ENCODE measurements at places on chromosomes 6 and 20.
A peak's percentile ranks its signal among the peaks of the same experiment; 100 is the strongest.

DNA sequence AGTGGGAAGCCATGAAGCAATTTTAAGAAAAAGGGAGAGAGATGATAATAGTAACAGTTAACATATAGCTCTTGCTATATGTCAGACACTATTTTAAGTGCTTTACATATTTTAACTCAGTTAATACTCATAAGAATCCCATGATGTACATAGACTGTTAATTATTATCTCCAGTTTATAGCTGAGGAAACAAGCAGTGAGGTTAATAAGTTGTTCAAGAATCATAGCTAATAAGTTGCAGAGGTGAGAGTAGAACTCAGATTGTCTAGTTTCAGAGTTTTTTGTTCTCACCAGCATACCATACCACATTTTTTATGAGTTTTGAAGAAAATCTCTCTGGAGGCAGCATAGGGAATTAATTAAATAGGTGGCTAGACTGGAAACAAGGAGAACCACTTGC lies 144.6 kb upstream of the MMS22L start:
- DNase-seq, result no peak

GRCh38 chr20:63406011-63406410 lies 44.9 kb upstream of the CHRNA4 start:
- DNase-seq, result no peak

DNA sequence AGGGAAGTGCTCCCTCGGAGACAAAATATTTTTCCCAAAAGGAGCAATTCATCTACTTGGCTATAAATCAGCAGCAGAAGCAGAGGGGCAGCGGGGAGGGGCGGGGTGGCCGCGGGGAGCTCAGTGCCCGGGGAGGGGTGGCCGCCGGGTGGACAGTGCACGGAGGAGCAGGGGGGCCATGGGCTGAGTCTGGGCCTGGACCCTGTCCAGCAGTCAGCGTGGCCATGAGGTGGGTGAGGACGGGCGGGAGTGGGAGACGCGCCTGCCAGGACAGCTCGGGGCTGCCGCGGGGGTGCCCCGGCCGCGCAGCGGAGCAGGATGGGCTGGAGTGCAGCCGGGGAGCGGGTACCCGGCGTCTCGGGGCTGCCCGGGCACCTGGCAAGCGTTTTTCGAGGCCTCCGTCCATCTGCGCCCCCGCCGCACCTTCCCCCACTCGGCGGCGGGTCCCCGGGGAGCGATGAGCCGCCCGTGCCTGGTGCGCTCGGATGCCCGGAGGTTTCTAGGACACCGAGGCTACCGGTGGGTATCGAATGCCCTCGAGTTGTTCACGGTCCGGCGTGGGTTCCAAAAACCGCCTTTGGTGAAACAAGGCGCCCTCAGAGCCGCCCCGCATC lies 229.5 kb downstream of the THBS2 start:
- no peak for DNase-seq

GRCh38 chr6:5896476-5897200 lies 110.1 kb downstream of the NRN1 start:
- DNase-seq, result no peak

DNA sequence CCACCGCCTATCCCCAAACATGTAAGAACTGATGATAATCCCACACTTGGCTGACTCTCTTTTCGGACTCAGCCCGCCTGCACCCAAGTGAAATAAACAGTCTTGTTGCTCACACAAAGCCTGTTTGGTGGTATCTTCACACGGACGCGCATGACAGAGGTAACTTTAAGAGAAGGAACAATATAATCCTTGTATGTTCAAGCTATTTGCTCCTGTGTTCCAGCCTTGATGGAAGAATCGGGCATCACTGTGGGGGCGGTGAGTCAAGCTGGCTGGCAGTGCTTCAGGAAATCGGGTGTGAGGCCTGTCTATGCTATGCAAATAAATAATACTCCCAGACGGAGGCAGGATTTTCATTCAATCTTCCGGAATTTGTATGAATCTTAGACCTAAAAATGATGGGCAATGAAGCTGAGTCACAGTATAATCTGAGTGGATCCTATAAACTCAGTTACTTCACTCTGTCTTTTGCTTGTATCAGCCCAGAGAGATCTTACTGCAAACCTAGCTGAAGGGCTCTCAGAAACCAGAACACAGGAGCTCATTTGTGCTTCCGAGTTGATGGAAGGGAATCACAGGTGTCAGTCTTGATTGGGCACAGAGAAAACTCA lies 45.2 kb upstream of the NT5E start:
- DNase-seq, result no peak

DNA sequence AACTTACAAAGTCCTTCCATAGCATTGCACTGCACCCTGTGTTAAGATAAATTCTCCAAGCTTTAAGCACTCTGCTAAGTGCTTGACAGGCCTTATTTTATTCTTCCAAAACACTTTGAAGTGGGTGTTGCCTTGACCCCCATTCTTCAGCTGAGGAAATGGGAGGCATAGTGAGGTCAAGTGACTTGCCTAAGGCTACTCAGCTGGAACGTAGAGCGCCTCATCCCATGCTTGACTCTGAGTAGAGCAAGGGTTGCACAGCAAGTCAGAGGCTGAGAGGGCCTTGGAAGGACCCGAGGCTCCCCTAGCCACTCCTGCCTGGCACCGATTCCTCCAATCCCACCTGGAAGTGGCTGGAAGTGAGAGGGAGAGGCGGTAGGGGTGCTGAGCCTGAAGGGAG lies 19.6 kb upstream of the CSNK2A1 start:
- no peak for DNase-seq

DNA sequence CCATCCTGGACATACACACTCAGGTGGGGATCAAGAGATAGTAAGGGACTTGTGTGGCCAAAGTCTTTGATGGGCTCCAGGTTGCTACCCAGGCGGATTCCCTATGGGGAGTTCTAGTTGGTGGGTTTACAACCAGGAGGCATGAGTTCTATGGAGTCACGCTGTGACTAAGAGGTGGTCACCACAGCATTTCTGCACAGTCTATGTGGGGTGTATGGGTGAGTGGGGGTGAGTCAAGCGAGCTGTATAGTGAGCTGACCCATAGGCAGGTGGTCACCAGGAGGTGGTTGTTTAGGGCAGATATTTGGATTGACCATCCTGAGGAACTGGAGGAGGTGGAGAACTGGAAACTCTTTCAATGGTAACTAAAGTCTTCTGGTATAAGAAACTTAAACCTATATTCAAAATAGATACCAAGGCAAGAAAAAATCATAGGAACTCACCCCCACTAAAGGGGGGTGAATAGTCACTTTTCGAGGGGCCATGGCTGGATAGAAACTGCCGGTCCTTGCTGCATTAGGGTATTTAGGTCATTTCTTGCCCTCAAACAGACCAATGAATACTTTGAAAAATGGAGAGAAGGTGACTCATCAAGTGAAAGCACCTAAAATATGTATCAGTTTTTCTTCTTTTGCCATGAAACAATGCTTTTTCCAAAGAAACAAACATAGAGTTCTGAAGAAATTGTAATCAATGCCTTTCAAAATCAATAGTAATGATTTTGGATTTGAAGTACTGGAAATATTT lies 84.3 kb upstream of the NRN1 start:
- DNase-seq, result no peak

GRCh38 chr6:148116001-148116400 lies 226.6 kb upstream of the SASH1 start:
- no peak for DNase-seq

- no peak for DNase-seq
Measured at GRCh38 chr6:75393806-75394205, 99.8 kb downstream of the FILIP1 start.

DNA sequence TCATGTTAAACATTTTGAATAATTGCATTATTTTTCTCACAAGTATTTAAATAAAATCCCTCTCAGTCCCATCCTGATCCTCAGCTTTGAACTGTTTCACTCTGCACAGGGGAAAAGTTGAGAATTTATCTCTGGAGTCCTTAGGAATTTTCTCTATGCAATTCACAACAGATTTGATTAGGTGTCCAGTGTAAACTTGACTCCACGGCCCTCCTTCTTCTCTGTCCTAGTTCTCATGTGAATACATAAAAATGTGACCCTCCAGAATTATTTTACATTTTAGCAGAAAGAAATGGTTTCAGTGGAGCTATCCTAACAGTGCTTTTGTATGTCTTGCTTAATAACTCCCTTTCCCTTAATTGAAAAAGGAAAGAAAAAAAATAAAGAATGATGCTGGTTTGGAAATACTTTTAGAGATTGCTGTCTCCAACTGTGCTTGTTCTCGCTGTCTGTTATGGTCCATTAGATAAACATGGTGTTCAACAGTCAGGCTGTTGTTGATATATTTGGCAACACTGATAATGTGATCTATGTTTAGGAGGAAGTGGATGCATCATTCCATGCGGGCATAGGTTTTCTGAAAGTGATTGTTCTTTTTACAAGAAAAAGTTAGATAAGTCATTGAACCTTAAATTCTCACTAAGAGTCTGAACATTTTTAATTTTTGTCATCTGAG lies 599.4 kb upstream of the CITED2 start:
- DNase-seq, result no peak

DNA sequence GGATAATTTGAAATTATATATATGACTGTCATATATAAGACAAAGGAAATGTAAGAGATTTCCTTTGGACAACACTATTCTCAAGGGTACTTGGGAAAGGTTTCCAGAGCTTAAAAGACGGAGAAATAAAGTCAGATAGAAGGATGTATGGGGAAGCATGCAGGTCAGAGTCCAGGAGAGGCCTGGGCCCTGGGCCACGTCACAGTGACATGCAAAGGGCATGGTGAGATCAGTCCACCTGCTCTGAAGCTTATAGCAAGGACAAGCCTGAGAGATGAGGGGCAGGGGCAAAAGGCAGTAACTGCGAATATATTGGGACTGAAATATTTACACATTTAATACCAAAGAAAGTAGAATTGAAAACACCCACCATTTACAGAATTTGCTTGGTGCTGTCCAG lies 24.6 kb upstream of the GMDS start:
- DNase-seq, result no peak

GRCh38 chr20:20677186-20677585 lies 35.3 kb downstream of the RALGAPA2 start:
- no peak for DNase-seq

DNA sequence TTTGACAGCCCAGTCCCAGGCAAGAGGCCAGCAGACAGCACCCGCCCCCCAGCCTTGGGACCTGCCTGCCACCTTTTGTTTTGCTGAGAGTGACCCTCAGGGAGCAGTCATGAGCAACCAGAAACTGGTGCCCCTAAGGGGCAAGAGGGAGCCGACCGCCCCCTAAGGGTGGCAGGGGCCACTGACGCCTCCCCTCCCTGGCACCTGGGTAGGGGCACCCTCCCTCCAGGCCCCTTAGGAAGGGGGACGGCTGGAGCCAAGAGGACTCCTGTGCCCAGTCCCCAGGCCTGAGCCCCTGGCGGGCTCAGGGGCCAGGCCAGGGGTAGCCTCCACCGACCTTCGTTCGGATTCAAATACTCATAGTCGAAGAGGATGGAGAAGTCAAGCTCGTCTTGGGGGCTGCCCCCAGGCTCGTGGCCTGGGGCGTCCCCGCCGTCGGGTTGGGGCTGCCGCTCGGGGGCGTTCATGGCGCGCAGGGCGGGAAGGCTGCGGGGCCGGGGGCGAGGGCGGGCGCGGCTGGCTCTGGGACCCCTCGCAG lies 417 bp downstream of the NFATC2 start:
- DNase-seq, result peak; percentile 44

- no peak for DNase-seq
Measured at GRCh38 chr6:109055771-109056235, 38.8 kb downstream of the SESN1 start.

- DNase-seq, result no peak
Measured at GRCh38 chr6:85135376-85136094, 314.3 kb upstream of the NT5E start.

DNA sequence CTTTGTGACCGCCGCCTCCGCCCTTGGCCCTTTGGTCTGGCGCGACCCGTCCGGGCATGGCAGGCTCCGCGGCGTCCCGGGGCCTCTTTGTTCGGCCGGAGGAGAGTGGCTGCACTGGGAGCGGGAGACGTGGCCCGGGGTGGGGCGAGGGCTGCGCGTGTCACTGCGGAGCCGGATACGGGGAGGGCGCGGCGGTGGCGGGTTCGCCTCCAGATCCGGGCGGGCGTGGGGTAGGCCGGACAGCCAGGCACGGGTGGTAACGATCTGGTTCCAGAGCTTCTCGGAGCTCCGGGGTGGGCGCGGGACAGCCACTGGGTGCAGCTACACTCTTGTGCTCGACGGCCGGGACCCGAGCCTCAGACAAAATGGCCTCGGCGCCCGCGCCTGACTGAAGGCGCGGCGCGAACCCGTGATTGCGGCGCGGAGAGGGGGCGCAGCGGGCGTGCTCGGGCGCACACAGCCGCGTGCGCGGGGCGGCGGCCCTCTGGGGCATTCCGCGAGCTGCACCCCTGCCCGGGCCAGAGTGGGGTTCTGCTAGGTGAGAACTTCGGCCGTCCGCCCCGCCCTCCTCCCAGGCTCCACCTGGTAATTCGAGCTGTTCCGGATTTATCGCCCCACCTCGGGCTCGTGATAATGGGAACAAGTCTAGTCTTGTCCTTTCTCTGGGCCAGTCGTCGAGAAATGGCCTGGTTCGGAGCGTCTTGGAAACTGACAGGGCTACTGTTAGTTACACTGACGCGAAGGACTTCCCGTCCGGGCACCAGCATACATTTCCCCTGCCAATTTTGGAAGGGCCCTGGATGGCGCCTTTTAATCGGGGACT lies 1.0 kb downstream of the LOC128125822 start:
- peak; percentile 43 for DNase-seq

- no peak for DNase-seq
Measured at GRCh38 chr20:48822879-48823385, 4.9 kb downstream of the PREX1 start.

DNA sequence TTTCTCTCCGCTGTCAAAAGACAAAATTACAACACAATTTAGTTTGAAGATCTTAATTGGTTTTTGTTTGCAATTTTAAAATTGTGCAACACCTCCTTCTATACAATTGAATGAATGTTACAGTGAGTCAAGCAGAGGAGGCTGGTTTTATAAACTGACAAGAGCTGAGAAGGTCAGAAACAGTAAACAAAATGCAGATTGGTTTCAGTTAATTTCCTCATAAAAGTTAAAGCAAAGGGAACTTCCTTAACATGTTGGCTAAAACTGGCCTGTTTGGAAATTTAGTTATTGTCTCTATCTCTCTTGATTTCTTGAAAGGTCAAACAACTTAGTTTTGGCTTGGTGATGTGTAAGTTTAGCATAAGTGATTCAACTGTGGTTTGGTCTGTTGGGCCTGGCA lies 22.2 kb downstream of the KHDC1L start:
- no peak for DNase-seq

- DNase-seq, result no peak
Measured at GRCh38 chr6:45026003-45026516, 302.1 kb upstream of the RUNX2 start.

- DNase-seq, result no peak
Measured at GRCh38 chr20:10508060-10508459, 73.0 kb downstream of the SLX4IP start.

GRCh38 chr6:20286968-20287565 lies 74.8 kb upstream of the MBOAT1 start:
- DNase-seq, result no peak

- no peak for DNase-seq
Measured at GRCh38 chr6:52055451-52055850, 32.0 kb downstream of the PKHD1 start.

Measured in activated CD4-positive, alpha-beta T cell treated with anti-CD3 and anti-CD28 coated beads, Interleukin-2, amount 50 U/mL, for 24 hours (primary cell).